ENCODE measurements at places on chromosomes 12 and 14.

DNA sequence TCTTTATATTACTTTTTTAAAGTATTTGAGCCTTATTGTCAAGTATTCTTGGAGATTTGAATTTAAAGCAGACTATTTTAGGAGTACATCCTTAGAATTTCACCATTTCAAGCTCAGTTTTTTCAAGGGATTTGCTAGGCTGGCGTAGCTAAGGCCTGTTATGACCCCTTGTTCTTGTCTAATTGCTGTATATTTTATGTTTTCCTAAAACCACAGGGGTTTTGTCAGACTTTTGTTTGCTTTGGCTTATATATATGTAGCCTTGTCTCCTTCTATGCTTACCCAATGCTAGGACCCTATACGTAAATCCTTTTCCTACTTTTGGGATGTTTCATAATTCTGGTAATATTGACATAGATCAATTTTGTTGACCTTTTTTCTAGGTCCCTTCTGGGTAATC lies 147.0 kb upstream of the SYT10 start:
- no peak for ATAC-seq

- ATAC-seq = no peak
Observed at GRCh38 chr12:31664038-31664437, 4.5 kb downstream of the ETFBKMT start.

DNA sequence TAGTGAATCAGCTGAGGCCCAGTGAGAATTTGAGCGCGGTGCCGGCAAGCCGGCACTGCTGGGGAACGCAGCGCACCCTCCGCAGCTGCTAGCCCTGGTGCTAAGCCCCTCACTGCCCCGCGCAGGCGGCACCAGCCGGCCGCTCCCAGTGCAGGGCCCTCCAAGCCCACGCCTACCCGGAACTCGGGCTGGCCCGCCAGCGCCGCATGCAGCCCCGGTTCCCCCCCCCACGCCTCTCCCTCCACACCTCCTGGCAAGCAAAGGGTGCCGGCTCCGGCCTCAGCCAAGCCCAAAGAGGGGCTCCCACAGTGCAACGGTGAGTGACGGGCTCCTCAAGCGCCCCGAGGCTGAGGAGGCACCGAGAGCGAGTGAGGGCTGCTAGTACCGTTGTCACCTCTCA lies 54.5 kb upstream of the VASH1 start:
- no peak for ATAC-seq

GRCh38 chr12:132839558-132840235 lies 11.0 kb upstream of the GOLGA3 start:
- ATAC-seq = no peak

- no peak for ATAC-seq
Observed at GRCh38 chr14:24861083-24861630, 188.8 kb downstream of the STXBP6 start.

DNA sequence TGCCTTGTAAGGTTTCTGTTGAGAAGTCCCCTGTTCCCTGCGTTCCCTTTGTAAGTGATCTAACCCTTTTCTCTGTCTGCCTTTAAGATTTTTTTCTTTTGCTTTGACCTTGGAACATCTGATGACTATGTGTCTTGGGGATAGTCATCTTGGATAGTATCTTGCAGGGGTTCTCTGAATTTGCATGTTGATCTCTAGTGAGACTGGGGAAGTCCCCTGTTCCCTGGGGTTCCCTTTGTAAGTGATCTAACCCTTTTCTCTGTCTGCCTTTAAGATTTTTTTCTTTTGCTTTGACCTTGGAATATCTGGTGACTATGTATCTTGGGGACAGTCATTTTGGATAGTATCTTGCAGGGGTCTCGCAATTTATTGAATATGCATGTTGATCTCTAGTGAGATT lies 38.2 kb upstream of the TMX1 start:
- no peak for ATAC-seq

- ATAC-seq = no peak
Observed at GRCh38 chr12:2288471-2288870, 235.7 kb downstream of the CACNA1C start.

DNA sequence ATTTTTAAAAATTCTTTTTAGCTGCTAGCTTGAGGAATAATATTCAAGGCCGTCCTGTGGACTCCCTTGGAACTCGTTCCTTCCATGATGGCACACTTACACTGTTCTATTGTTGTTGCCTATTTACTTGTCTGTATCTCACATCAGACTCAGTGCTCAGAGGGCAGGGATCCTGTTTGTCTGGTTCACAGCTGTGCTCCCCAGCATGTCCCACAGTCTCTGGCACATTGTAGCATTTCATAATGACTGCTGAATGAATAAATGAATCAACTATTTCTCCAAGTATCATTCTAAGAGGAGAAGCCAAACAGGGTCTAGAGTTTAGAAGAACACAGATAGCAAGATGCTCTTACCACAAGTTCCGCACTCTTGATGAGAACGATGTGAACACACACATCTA lies 48.0 kb downstream of the NTN4 start:
- no peak for ATAC-seq

DNA sequence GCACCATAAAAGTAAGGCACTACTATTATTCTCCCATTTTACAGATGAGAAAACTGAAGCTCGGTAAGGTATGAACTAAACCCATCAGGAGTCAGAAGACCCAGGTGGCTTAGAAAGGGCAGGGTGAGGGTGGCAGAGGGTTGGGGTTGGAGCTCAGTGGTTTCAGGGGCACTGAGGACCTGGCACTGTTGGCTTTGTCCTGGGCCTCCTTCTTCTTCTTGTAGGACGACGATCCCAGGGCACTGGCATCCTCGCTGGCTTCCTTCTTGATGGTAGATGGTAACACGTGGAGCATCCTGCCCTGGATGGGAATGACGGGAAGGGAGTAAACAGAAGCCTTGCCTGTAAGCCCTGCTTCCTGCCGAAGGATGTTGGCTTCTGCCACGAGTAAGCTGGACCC lies 19.9 kb downstream of the RBM19 start:
- no peak for ATAC-seq

All from gastroesophageal sphincter (tissue), 4 donors.